ENCODE measurements at places on chromosomes 3 and 15.

DNA sequence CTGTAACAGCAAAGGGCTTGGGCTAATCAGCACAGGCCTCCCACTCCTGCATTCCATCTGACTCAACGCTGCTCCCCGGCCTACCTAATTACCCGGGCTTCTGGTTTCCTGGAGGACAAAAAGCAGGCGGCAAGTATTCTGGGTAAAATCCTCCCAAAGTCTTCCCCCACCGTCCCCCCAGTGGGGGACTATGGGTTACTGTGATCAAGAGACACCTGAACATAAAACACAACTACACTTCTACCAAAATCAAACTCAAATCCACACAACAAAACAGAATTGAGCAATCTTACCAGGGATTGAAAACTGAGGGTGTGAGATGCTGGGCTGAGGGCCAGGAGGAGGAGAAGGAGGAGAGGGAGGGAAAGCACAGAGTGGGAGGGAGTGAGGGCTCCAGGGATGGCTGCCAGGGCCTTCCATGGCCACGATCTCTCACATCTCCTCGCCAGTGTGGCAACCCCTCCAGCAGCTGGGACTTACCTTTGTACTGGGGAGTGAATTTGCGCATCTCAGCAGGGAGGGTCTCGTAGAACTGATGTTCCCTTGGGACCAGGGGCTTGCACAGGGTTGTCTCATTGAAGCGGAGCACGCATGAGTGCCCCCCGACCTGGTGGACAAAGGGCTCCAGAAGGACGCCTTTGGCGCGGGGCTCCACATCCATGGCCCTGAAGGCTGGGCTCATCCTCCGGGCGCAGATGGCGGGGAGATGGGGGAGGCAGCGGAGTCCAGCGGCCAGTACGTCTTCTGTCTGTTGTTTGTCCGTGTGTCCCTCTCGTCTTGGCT lies 9.1 kb upstream of the NCKIPSD start:
- no peak for DNase-seq

DNA sequence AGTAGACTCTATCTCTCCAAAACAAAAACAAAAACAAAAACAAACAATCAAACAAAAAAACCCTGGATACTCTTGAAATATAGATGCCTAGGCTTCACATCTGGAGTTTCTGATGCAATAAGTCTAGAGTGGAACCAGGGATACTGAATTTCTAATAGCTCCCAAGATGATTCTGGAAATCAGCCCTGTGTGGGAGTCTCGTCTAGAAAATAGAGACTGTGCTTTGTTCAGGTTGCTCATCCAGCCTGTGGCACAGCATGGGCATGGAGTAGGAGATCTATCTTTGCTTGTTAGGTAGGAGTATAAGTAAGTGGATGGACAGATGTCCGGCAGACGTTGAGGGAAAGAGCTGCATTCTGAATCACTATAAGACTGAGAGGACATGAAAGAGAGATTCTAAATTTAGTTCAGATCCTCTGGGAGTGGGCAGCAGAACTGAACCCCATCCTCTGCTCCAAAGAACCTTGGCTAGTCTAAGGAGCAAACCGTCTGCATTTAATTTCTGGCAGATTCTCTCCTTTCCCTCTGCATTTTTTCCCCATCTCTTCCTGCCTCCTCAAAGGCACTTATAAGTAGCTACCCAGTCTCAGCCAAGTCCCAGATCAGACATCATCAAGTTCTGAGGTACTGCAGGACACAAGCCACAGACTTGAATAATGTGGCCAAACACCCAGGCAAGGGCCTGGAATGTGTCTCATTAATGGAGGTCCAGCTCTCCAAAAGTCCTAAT lies 92.6 kb upstream of the STRIT1 start:
- no peak for DNase-seq

DNA sequence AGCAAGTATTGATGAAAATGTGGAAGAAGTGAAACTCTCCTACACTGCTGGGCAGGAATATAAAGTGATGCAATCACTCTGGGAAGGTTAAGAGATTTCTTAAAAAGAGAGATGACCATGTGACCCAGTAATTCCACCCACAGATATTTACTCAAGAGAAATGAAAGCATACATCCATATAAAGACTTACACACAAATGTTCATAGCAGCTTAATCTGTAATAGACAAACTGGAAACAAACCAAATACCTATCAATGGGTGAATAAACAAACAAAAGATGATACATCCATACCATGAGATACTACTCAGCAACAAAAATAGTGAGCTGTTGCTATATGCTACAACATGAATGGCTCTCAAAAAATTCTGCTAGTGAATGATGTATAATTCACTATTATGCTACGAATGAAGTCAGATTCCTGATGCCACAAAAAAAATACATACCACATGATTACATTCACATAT lies 463.3 kb downstream of the MAGI1 start:
- no peak for DNase-seq

DNA sequence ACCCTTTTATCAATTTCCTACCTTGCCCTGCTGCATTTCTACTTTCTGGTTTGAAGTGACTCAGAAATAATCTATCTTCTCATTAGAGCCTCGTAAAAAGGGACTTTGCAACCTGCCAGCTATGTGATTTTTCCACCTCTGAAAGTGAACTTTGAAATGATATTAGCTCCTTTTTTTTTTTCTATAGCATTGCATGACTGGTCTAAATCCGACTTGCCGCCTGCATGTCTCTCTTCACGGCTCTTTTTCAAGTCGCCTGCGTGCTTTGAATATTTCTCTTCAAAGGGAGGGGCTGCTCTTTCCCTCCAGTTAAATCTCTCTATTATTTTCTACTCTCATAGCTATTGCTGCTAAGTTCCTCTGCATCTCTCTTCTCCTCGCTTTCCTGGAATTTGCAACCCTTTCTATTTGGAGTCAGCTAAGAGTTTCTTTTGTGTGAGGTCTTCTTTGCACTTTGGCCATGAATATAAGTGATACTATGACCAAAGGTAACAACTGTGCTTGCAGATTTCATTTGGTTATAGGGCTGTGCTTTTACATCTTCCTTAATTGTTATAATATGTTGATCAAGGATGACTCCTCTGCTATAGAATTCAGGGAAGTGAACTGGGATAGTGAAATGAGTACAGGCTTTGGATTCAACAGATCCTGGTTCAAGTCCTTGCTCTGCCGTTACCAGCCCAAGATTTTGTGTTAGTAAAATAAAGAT lies 541.1 kb downstream of the AGBL1 start:
- DNase-seq: no peak

- DNase-seq: no peak
Observed at GRCh38 chr15:39323157-39323556, 257.7 kb upstream of the THBS1 start.

DNA sequence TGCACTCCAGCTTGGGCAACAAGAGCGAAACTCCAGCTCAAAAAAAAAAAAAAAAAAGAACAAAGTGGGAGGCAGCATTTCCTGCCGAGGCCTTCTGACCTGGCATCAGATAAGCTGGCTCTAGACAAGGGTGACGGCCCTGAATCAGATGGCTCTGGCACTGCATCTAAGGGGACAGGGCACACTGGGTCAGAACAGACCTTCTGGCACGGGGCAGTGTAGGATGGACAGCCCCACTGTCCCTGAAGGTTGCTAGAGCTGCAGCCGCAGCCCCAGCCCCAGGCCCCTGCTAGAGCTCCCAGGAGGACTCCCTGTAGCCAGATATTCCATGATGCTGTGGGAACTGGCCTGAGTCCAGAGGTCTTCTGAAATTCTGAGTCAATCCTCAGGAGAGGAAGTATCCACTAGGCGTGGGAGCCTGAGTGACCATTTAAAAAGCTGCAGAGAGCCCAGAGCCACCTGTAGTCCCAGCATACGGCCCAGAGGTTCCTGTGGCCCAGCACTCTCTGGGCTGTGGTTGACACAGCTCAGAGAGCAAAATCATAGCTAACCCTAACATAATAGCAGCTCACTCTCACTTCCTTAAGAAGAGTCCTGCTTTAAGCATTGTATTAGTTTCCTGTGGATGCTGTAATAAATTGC lies 69.2 kb upstream of the MFGE8 start:
- DNase-seq: no peak

DNA sequence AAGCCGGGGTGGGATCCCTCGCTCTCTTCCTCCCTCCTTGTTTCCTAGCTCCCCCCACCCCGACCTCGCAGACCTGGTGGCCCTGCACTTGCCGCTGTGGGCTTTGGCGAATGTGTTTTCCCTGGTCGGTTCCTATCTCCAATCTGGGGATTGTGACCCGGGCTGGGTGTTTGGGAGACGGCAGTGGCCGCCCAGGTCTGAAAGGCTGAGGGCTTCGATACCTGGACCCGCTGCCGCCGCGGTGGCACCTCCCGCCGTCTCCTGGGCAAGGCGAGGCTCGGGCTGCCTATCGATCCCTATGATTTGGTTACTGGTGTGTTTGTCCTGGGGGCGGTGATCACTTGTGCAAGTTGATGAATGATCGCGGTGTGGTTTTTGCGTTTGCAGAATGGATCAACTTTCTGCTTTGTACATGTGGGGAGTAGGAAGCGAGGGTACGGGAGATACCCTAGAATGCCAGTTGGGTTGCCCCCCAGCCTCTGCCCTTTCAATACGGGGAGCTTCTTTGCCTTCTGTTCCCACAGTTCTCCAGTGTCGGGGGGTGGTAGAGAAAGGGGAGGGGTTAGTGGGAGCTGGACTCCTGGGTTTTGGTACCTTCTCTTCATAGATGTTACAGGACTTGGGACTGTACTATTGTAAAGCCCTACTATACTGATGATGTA lies 3.0 kb downstream of the BBX start:
- peak; percentile 6 for DNase-seq

GRCh38 chr3:119831941-119832371 lies 50.1 kb downstream of the NR1I2 start:
- DNase-seq: no peak

DNA sequence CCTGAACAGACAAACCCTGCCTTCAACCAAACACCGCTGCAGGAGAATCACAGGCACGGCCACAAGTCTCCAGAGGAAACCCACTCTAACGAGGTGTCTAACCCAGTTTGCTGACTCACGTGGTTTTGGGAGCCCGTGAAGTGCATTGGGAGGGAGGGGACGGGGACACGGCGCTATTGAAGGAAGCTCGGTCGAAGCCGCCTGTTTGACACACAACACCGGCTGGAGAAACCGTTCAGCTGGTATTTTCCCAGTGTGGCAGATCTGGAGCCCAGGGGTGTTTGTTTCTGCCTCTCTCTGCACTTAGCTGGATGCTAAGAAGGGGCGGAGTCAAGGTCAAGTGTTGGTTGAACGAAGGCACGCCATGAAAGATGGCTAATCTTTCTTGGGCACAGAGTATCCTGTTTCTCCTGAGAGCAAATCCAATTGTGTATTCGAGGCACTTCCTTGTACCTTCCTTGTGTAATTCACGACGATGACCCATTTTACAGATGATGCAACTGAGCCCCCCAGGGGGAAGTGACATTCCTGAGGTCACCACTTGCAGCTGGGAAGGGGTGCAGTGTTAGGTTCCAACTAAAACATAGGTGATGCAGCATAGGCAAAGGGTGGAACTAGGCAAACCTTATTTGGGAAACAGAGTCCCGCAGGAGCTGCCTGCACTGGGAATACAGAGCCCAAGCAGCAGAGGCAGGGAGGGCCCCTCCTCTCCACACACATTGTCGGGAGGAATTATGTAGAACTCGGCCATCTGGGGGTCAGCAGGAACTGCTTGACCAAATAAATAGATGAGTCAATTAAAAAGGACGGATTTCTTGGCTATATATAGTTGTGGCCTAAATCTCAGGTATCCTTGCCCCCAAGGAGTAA lies 22.5 kb downstream of the SLC6A6 start:
- no peak for DNase-seq

DNA sequence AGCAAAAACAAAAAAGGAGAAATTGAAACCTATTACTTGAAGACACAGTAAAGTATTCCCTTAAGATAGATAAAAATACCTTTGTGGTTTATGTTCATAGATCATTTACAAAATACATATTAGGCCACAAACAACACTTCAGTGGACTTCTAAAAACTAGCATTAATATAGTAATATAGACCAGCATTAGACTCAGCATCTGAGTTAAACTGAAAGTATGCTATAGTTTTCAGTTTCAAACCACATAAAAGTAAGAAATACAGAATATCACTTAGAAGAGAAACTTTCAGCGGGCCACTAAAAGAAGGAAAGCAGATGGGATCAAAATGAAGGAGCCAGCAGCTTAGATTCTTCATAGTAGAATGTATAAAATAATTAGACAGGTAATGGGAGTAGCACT lies 86.6 kb downstream of the MSL2 start:
- no peak for DNase-seq

- no peak for DNase-seq
Observed at GRCh38 chr15:95850837-95851236, 479.7 kb upstream of the NR2F2 start.

GRCh38 chr15:44084171-44084570 lies 110.9 kb downstream of the FRMD5 start:
- DNase-seq: no peak

DNA sequence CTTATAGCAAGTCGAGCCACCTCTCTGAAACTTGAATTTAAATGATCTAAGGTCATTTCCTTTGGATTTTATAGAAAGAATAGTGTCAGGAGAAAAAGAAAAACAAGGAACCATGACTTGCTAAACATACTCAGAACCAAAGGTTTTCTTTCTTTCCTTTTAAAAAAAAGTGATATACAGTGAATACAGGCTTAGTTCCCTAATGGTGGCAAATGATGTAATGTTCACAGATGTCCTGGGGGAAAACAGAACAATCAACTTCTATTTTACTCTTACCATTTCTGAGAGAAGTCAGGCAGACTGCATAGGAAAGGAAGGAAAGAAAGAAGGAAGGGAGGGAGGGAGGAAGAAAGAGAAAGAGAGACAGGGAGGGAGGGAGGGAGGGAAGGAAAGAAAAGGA lies 56.5 kb downstream of the ST6GAL1 start:
- DNase-seq: no peak

GRCh38 chr15:39792844-39793335 lies 10.2 kb upstream of the FSIP1 start:
- no peak for DNase-seq

- no peak for DNase-seq
Observed at GRCh38 chr3:148535001-148535400, 162.7 kb upstream of the AGTR1 start.

GRCh38 chr3:185330238-185330637 lies 32.7 kb upstream of the MAP3K13 start:
- DNase-seq: no peak

GRCh38 chr15:47990821-47991220 lies 130.0 kb upstream of the SLC24A5 start:
- no peak for DNase-seq

GRCh38 chr15:70258369-70259027 lies 160.8 kb upstream of the TLE3 start:
- DNase-seq: no peak

DNA sequence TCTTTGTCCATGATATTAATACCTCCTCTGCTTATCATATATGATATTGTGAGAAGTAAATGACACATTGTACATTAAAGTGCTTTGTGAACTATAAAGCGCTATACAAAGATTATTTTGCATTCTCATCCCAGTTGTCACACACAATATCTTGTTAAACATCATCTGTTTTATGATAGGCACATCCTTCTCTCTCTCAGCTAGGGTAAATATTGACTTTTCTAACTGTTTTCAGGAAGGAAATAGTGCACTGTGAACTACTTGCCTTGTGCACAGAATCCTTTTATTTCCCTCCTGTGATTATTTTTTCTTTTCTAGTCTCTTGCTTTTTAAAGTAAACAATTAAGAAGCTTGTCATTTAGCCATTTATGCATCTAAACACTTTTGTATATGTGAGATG lies 388.2 kb downstream of the LPP start:
- no peak for DNase-seq

GRCh38 chr3:66823009-66823397 lies 175.1 kb upstream of the KBTBD8 start:
- no peak for DNase-seq
